ENCODE measurements at places on chromosomes 4 and X. TPM values are rescaled to one million over a fixed set of nuclear protein-coding genes. Genes with fewer than 3 reads are reported as not detected.

The ATXN3L gene
- total RNA-seq = not detected

The PNMA6F gene
- total RNA-seq = not detected

The MFAP3L gene
- 1.7 TPM for total RNA-seq

The TKTL2 gene
- total RNA-seq = not detected

DNA sequence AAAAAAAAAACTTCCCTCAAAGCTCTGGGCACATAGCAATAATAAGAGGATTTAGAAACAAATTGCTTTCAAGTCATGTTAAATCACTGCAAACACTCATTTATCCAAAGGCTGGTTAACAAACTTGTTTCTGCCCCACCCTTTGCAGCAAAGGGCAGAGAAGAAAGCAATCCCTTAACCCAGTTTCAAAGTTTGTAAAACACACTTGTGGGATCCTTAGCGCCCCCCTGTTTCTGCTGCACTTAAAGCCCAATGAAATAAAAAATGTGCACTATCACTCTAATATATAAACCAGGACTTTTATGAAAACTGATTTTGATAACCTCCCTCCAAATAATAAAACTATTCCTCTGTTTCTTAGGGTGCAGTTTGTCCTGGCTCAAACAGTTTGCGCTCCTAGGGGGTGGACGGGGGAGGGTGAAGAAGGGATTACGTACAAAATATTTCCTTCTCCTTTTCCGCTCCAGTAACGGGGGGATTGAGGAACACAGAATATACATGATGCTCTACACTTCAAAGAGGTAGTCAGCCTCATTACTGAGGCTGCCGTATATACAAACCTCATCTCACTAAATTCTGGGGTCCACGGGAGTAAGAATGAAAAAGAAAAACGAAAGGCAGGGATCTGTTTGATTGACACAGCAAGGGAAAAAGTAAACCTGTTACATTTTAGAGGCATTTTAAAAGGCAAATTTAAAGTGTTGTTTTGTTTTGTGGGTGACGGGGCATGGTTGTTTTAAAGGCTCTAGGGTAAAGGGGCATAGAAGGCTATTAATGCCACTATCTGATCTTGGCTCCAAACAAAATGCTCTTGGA is 3.1 kb upstream of the PCDH10 start:
- DNase-seq = no peak

GRCh38 chr4:5037553-5038551 is 13.4 kb upstream of the STK32B start:
- DNase-seq = peak; percentile 61

GRCh38 chr4:119955256-119955655 is 111.4 kb downstream of the MAD2L1 start:
- no peak for DNase-seq
